ENCODE measurements at places on chromosomes 2 and 18.

DNA sequence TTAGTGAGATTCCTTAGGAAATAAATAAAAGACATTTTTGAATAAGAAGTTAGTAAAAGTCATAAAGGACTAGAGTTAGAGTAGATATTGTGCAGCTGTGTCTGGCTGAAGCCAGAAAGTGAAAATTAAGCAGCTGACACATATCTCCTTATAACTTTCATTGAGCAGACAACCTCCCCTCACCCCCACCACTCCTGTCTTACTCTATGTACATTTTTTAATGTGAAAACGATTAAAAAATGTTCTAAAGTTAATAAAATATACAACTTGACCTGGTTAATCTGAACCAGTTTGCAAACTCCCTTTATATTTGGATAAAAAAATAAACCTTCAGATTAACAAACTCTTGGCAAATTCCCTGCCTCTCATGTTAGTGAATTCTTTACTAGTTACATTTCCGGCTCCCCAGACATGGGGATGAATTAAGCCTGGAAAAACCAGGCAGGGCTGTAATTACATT lies 462.8 kb downstream of the MEIS1 start:
- DNase-seq, result no peak

DNA sequence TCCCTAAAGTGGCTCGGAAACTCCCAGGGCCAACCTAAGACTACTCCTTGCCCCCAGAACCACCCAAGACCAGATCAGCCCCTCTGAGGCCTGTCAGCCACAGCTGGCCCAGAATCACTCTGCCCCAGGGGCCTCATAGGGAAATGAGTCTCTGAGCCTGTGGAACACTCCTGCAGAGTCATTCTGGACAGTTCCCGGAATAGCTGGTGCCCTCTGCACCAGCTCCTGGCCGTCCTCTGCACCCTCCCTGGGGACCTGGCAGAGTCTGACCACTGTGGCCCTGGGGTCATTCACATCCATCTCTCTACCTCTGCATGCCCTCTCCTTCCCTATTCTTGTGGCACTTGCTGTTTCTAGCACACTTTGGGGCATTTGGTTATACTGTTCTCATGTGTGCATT lies 14.6 kb upstream of the TMEM214 start:
- DNase-seq, result no peak

DNA sequence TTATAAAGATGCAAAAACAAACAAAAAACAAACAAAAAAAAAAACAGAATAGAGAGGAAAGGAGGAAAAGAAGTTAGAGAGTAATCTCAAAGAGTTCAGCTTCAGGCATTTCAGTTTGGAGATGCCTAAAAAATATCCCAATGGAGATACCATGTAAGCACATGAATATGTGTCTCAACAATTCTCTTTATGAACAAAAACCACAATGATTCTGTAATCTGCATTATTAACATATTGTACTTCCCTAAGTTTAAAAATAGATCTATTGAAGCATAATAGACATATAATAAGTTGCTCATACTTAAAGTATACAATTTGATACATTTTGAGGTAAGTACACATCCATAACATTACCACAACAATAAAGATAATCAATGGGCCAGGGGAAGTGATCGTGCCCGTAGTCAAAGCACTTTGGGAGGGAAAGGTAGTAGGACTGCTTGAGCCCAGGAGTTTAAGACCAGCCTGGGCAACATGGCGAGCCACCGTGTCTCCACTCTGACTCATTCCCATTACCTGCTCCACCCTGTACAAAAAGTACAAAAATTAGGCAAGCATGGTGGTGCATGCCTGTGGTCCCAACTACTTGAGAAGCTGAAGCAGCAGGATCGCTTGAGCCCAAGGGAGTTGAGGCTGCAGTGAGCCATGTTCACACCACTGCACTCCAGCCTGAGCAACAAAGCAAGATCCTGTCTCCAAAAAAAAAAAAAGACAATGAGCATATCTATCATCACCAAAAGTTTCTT lies 158.9 kb downstream of the ATAD2B start:
- DNase-seq, result no peak

DNA sequence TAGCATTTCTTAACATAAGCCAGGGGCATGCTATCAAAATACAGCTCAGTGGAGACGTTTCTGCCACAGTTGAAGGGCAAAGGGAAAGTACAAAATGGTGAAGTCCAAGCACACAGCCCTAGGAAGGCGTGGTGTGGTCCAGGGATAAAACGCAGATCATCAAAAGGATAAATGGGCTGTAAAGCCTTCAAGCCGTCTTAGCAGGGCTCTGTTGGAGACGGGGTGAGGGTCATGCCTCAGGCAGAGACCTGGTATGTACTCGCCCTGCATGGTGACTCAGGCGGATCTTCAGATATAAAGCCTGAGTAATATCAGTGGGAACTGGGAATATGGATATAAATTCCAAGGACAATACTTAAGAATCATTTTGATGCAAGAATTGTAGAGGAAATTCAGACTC lies 61.2 kb downstream of the NGEF start:
- no peak for DNase-seq

DNA sequence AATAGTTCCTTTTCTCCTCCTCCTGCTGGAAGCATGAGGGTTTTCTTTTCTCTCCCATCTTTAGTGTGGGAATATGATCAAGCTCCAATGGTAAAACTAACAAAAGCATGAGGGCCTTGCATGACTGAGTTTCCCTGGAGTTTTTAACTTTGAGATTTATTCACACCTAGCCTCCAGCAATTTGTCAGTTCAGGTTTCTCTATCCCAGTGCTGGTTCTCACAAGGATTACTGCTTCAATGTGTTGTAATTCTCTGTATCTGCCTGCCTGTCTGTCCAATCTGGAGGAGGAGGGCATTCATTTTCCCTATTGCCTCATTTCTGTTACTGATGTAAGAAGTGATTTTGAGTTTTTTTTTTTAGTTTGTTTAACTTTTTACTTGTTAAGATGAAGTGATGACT lies 57.6 kb upstream of the RPRM start:
- DNase-seq, result no peak

- DNase-seq, result no peak
These were observed 292.6 kb downstream of the SLC8A1 start for GRCh38 chr2:40159333-40159732.

GRCh38 chr2:214217599-214217998 lies 193.3 kb upstream of the VWC2L start:
- DNase-seq, result no peak

- DNase-seq, result no peak
These were observed 264.1 kb downstream of the EXOC6B start for GRCh38 chr2:72561621-72562318.

DNA sequence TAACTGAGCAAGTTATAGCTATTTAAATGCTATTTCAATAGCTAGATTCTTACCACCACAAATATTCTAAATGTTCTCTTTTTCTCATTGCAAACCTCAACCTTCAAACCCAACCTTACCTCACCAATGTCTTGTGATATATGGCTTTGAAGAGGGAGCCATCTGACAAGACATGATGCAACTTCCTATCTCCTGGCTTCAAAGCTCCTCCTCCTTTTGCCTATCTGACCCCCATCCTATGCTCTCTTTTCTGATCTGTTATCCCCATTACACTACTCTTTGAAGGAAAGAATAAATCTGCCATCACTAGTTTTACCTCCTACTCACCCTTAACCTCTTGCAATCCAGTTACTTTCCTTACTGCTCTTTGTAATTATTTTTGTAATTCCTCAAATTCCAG lies 235.6 kb upstream of the ZSWIM2 start:
- DNase-seq, result no peak

DNA sequence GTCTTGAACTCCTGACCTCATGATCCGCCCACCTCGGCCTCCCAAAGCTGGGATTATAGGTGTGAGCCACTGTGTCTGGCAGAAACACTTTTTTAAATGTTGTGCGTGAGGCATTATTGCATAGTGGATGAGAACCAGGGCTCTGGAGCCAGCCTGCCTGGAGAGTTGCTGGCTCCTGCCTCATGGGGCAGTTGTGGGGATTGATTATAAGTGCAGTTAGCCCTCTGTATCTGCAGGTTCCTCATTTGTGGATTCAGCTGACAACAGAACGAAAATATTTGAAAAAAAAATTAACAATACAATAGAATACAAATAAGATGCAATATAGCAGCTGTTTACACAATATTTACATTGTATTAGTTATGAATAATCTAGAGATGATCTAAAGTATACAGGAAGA lies 129.4 kb upstream of the EML6 start:
- no peak for DNase-seq

- no peak for DNase-seq
These were observed 434.6 kb upstream of the DSEL start for GRCh38 chr18:67951137-67951536.

GRCh38 chr2:201835066-201835465 lies 28.7 kb downstream of the CDK15 start:
- DNase-seq, result no peak

DNA sequence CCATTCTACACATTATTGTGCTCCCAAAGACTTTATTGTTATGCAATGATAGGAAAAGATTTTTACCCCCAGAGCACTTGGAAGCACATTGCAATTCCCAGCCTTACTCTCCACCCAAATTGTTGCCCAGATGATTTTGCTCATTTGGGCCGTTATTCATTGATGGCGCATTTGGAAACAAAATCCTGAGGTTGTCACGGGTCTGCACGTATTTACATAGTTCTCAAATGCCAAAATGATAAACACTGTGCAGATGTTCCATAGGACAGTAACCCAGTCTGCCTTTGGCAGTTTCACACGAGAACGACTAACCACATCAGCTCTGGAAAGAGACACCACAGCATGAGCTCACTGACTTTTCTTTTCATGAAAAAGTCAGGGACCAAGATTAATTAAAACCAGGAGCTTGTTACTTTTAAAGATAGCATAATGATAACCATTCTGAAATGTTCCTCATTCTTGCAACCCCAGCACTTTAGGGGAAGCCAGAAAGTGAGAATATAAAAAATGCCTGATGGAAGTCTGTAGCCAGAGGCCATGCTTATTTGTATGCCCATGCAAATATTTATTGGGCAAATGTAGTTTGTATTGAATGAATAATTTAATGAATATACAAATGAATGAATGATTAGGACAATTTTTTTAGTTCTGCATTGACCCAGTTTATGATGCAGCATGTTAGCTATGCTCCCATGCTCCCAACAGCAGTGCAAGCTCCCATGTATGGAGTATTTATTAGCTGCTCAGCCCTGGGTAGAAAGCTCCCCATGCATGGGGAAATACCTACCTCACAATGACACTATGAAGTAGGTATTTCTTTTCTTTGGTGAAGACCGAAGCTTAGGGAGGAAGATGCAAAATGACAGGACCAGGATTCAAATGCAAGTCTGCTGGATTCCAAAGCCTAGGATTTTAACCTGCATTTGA lies 84.6 kb downstream of the MAIP1 start:
- DNase-seq, result no peak

- DNase-seq, result no peak
These were observed 69.1 kb downstream of the MCFD2 start for GRCh38 chr2:46846536-46846935.

DNA sequence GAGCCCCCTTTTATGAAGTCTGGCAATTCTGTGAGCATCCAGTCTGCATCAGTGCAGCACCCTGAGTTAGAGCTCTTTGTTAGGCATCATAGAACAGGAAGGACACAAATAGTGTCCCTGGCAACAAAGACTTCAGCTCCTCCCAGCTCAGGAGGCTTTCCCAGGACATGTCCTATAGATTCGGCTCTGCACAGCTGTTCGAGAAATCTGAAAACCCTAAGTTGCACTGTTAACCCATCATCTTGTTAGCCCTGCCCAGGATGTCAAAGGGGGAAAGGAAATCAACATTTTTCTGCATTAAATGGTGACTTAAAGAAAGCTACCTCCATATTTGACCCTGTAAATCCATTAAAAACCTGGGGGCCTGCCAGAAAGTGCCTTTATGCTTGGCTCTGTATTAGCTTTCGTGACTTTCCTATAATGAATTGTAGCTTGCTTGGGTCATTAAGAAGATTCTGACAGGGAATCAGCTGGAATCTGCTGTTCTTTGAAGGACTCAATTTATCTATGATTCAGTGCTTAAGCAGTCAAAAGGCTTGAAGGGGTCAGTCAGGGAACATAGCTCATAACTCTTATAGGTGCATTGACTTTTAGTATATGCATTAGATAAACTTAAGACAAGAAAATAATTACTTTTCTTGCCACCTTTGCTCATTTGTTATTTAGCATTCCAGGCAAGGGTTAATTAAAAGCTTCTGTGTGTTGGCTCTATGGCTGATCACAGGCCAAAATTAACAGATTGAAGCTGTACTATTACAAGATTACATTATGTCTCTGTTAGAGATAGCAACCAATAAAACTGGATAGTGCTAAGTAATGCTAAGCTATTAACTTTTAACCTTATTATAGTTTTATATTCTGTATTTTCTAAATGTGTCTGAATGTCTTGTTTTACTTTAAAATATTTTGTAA lies 20.6 kb downstream of the ERMN start:
- no peak for DNase-seq

Measured in stimulated activated CD4-positive, alpha-beta T cell treated with anti-CD3 and anti-CD28 coated beads, Interleukin-4, amount 100 ng/mL, for 4 hours (primary cell).